ENCODE measurements at places on chromosomes 1 and 21. TPM values are rescaled to one million over a fixed set of nuclear protein-coding genes. Genes with fewer than 3 reads are reported as not detected.
A peak's percentile ranks its signal among the peaks of the same experiment; 100 is the strongest.

DNA sequence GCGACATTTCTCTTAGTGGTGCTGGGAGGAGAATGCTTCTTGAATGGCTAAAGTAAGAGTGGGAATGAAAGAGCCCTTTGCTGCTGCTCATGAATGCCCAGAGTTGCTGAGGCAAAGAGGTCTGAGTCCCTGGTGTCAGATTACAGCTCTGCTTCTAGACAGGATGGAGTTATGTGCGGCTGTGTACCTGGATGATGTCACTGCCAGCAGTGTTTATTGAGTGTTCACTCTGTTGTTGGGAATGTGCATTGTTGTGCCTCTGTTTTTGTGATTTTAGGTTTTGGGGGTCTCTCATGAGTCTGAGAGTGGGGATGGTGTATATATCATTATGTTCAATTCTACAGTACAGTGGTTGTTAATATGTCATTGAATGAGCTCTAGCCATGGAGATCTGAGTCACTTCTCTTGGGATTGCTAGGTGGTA, 2.7 kb downstream of the CDC14A start:
- peak; percentile 48 for DNase-seq
- H3K36me3 ChIP-seq, result peaks cover 14% of the 10 kb centered on the region
- H3K27me3 ChIP-seq, result no peaks in the 10 kb centered on the region
- peak overlapping the region; percentile 89 for H3K4me3 ChIP-seq
- peak overlapping the region; percentile 85 for H3K27ac ChIP-seq

- no peak overlapping the region for H3K27ac ChIP-seq
- H3K36me3 ChIP-seq, result no peaks in the 10 kb centered on the region
- H3K4me1 ChIP-seq, result peaks cover 35% of the 10 kb centered on the region
- H3K4me3 ChIP-seq, result no peak overlapping the region
- DNase-seq, result no peak
These were observed 9.9 kb upstream of the DISC1 start for GRCh38 chr1:231616667-231617066.

DNA sequence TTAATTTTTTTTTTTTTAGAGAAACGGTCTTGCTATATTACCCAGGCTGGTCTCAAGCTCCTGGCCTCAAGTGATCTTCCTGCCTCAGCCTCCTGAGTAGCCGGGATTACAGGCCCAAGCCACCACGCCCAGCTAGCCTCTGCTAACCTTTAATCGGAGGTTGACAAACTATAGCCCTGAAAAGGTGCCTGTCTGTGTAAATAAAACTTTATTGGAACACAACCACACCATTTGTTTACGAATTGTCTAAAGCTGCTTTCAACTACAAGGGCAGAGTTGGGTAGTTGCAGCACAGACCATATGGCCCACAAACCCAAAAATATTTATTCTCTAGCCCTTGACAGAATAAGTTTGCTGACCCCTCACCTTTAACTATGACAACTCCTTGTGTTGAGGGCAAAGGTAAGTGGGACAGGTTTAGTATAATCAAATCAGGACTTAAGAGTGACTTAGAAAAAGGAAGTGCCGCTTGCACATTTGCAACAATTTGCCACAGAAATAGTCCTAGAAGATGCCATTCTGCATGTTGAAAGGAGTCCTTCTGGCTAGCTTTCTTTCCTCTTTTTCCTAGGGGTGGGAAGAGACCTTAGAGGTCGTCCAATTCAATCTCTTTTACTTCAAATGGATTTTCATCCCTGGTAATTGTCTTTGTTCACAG, 16.4 kb downstream of the RGS8 start:
- no peaks in the 10 kb centered on the region for H3K27me3 ChIP-seq
- H3K27ac ChIP-seq, result no peak overlapping the region
- H3K36me3 ChIP-seq, result no peaks in the 10 kb centered on the region
- H3K4me1 ChIP-seq, result no peaks in the 10 kb centered on the region
- H3K4me3 ChIP-seq, result no peak overlapping the region

The SAMD13 gene
- total RNA-seq, result not detected
